ENCODE measurements at places on chromosomes 6 and 20.

DNA sequence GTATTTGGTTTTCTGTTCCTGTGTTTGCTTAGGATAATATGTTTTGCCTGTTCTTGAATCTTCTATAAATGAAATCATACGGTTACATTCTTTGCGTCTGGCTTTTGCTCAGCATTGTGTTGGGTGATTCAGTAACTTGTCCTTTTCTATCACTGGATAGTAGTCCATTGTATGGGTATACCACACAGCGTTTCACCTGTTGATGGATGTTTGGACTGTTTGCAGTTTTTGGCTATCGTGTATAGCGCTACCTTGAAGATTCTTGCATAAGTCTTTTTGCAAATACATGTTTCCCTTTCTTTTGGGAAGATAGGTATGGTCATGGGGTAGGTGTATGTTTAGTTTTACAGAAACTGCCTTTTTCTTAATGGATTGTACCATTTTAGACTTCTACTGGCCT lies 9.5 kb downstream of the MYBL2 start:
- H3K4me3 ChIP-seq = no peak overlapping the region
- H3K36me3 ChIP-seq = no peaks in the 10 kb centered on the region
- H3K27me3 ChIP-seq = no peaks in the 10 kb centered on the region
- no peaks in the 10 kb centered on the region for H3K4me1 ChIP-seq
- no peak for DNase-seq

GRCh38 chr6:33702345-33702977 lies 9.0 kb downstream of the UQCC2 start:
- H3K27ac ChIP-seq = no peak overlapping the region
- DNase-seq = no peak
- no peak overlapping the region for H3K4me3 ChIP-seq
- peaks cover 6% of the 10 kb centered on the region for H3K4me1 ChIP-seq
- H3K36me3 ChIP-seq = peaks cover 6% of the 10 kb centered on the region

DNA sequence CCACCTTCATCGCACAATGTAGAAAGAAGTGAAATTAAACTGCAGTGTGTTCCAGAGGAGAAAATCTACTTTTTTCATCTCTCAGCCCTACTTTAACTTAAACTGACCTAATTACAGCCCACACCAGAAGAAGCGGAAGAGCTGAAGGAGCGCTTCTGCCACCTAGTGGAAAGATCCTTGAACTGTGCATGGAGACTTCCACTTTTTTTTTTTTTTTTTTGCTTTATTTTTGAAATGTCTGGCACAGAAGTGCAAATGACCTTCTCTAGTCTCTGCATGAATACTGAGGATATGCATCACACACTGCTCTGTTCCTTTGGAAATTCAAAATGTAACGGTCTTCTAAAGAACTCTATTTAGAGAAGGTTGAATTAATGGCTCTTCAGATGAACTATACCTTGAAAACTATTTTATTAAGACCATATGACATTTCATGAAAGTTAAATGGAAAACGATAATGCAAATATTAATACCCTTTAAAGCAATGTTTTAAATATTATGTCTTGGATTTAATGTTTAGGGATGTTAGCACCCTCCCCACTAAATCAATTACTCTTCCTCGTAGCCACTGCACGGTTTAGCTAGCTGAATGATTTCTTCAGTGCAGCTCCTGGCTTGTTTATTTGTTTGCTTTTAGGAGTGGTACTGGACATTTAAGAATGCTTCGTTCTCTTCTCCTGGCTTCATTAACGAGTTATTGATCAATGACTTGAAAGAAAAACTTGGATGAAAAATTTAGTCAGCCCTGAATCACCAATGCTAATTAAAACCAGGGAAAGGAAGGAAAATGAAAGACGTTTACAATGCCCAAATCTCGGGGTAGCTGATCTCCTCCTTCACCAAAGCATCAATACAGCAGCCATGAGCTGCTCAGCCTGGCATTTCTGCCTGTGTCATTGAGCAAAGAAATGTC lies 569.6 kb upstream of the GJE1 start:
- H3K36me3 ChIP-seq = peaks cover 2% of the 10 kb centered on the region
- peak; percentile 27 for DNase-seq
- peak overlapping the region; percentile 84 for H3K4me3 ChIP-seq
- H3K4me1 ChIP-seq = peaks cover 13% of the 10 kb centered on the region
- peaks cover 18% of the 10 kb centered on the region for H3K27me3 ChIP-seq

GRCh38 chr20:57194154-57194553 lies 72.3 kb downstream of the BMP7 start:
- H3K4me1 ChIP-seq = no peaks in the 10 kb centered on the region
- H3K36me3 ChIP-seq = peaks cover 3% of the 10 kb centered on the region
- peaks cover 19% of the 10 kb centered on the region for H3K27me3 ChIP-seq
- no peak for DNase-seq
- no peak overlapping the region for H3K27ac ChIP-seq

GRCh38 chr6:52641826-52642225 lies 29.1 kb upstream of the TMEM14A start:
- H3K27ac ChIP-seq = no peak overlapping the region
- peaks cover 54% of the 10 kb centered on the region for H3K27me3 ChIP-seq
- no peak overlapping the region for H3K4me3 ChIP-seq
- peaks cover 8% of the 10 kb centered on the region for H3K4me1 ChIP-seq
- peaks cover 4% of the 10 kb centered on the region for H3K36me3 ChIP-seq

- no peak overlapping the region for H3K4me3 ChIP-seq
- no peaks in the 10 kb centered on the region for H3K4me1 ChIP-seq
- peaks cover 9% of the 10 kb centered on the region for H3K27me3 ChIP-seq
- no peak for DNase-seq
- no peak overlapping the region for H3K27ac ChIP-seq
Measured at GRCh38 chr6:80537118-80537972, 430.9 kb downstream of the BCKDHB start.

DNA sequence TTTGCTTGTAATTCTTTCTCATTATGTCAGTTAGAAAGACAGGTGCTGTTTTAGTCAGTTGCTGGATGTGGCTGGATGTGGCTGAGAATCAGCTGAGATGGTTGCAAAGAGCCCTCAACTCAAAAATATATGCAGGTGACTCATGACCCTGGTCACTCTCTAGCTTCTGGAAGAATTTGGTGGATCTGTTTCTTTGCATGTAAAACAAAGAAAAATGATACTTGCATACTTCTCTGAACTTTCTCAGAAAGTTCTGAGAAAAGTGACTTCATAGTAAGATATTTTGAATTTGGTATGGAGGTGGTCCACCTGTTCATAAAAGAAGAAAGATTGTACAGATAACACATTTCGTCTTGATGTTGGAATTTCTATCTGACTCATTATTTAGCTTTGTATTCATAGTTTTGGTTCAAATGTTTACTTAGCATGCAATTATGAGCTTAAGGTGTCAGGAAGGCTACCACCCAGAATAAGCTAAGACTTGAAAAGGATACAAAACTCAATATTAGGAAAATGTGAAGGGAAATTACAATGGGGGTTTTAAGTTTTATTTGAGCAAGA lies 163.2 kb upstream of the OLIG3 start:
- no peaks in the 10 kb centered on the region for H3K27me3 ChIP-seq
- H3K4me1 ChIP-seq = no peaks in the 10 kb centered on the region
- H3K4me3 ChIP-seq = no peak overlapping the region
- H3K36me3 ChIP-seq = no peaks in the 10 kb centered on the region

DNA sequence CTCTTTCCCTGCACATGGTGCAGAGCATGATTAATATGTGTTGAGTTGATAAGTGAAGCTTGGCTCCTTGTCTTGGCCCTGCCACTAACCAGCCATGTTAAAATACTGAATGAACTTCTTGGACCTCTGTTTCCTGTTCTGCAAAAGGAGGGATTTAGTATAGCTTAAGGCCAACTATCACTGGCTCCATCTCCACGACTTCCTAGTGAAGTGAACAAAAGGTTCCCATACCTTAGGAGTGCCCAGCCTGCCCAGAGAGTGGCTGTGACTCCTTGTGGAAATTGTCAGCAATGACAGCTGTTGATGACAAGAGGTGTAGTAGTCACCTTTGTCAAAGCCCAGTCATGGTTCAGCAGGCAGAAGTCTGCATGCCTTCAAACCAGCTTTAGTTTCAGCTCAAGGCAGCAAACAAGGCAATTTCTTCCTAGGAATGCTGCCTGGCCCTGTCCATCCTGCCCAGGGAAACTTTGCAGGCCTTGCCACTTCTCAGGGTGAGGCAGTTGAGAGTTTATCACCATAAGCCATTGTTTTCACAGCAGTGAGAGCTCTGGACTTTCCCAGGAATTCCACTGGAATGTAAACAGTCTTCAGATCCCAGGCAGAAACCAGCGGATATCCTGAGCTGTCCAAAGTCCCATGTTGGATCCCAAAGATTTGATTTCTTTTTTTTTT lies 169.7 kb upstream of the TNFAIP3 start:
- H3K4me1 ChIP-seq = peaks cover 11% of the 10 kb centered on the region
- peaks cover 2% of the 10 kb centered on the region for H3K36me3 ChIP-seq
- H3K27ac ChIP-seq = no peak overlapping the region
- H3K27me3 ChIP-seq = peaks cover 27% of the 10 kb centered on the region
- DNase-seq = no peak

DNA sequence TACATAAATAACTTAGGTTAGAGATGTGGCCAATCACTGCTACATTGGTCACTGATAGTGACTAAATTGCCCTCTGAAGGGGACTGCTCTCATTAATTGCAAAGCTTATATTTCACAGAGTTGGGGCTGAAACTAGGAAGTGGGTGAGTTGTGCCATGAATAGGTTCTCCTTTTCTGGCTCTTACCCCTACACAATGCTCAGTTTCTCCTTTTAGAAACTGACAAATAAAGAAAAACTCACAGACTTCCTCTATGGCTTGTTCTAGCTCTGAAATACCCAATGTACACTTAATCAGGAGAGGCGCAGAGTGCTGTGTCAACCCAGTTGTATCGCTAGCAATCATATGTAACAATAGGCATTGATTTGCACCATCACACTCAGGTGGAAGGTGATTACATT lies 41.2 kb upstream of the PROKR2 start:
- no peak for DNase-seq
- H3K4me3 ChIP-seq = no peak overlapping the region
- H3K27ac ChIP-seq = no peak overlapping the region
- no peaks in the 10 kb centered on the region for H3K36me3 ChIP-seq
- peaks cover 58% of the 10 kb centered on the region for H3K27me3 ChIP-seq

- H3K27me3 ChIP-seq = no peaks in the 10 kb centered on the region
- no peaks in the 10 kb centered on the region for H3K4me1 ChIP-seq
- no peaks in the 10 kb centered on the region for H3K36me3 ChIP-seq
- no peak for DNase-seq
- no peak overlapping the region for H3K27ac ChIP-seq
Measured at GRCh38 chr6:122621638-122622037, 11.4 kb downstream of the PKIB start.

- no peak overlapping the region for H3K27ac ChIP-seq
- H3K4me1 ChIP-seq = no peaks in the 10 kb centered on the region
- no peak for DNase-seq
- peaks cover 22% of the 10 kb centered on the region for H3K27me3 ChIP-seq
- peaks cover 2% of the 10 kb centered on the region for H3K36me3 ChIP-seq
Measured at GRCh38 chr20:61728786-61729770, 336.6 kb downstream of the TAF4 start.

DNA sequence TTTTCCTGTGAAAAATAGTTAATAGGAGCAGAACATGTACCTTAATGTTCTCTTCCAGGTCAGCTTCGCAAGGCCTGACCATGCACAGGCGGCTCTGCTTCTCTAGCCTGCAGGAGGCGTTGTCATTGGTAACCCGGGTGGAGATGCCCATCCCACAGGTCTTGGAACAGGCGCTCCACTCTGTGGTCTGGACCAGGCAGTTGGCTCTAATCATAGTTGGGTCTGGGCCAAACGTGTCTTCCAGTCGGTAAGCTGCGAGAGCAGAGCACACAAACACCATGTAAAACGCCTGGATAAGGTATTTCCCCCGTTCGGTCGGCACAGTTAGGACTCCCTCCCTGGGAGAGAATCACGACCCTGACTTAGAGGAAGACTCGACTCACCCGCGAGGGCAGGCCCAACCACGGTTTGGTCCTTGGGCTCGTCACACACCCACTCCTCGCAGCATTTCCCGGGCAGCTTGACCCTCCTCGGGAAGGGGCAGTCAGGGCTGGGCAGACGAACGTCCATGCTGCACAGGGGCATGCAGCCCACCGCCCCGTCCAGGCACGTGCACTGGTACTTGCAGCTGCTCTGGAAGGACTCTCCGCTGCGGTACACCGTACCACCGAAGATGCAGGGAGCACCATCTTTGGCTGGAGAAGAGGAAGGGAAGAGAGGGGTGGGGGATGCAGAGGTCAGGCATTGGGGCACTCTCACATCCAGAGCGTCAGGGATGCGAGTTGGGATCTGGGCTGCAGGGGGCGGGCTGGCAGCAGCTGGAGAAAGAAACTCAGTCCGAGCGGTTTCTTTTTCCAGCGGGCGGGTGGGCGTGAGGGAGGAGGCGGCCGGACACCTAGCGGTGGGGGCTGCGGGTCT lies 1.0 kb downstream of the CCN2 start:
- peaks cover 6% of the 10 kb centered on the region for H3K4me1 ChIP-seq
- peaks cover 73% of the 10 kb centered on the region for H3K27me3 ChIP-seq
- peaks cover 4% of the 10 kb centered on the region for H3K36me3 ChIP-seq
- no peak for DNase-seq
- no peak overlapping the region for H3K27ac ChIP-seq

All from central memory CD8-positive, alpha-beta T cell (primary cell).